ENCODE measurements at places on chromosomes 1 and 21.

DNA sequence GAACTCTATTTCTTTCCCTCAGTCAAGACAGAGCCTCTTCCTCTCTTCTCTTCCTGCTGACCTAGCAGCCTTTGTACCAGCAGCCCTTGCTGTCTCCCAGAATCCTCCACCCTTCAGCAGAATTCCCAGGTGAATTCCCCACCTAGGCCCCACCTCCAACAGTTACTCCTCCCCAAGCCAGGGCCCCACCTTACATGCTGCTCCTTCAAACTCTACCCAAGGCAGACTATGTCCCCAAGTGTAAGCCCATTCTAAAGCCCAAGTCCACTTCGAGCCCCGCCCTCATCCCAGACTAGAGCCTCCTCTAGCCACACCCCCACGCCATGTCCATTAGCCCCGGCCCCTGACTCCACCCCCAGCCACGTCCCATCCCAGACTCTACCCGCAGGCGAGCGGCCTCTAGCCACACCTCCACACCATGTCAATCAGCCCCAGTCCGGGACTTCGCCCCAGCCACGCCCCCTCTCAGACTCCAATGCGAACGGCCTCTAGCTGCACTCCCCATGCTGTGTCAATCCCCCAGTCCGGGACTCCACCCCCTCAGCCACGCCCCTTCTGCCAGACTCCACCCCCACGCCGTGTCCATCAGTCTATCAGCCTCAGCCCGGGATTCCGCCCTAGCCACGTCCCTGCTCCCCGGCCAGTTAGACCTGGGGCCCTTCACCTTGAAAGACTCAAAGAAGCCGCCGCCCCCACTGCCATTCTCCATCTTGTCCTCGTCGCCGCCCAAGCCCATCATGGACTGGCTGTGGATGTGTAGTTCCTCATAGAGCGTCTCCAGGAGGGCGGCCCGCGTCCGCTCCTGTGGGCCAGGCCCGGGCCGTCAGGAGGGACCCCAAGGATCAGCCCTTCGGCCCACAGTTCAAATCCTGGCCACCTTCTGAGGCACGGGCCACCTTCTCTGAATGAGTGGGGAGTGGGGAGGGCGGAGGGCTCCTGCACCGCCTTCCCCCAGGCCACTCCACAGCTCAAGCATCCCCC, 61.3 kb downstream of the RAP1GAP start:
- DNase-seq, result no peak

DNA sequence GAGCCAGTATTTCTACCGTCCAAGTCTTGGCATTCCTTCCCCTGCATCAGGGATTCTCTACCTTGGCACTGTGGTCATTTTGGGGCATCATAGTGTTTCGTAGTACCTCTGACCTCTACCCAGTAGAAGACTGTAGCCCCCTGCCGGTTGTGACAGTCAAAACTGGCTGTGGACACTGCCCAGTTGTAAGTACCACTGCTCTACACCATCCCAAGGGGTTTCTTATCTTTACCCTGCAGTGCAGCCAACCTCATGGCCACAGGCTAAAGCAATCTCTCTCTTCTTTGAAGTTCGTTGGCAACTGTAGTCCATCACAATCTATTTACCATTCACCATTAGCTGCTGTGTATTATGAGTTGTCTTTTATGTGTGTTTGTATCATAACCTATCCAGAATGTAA, 29.3 kb upstream of the ERO1B start:
- DNase-seq, result no peak

DNA sequence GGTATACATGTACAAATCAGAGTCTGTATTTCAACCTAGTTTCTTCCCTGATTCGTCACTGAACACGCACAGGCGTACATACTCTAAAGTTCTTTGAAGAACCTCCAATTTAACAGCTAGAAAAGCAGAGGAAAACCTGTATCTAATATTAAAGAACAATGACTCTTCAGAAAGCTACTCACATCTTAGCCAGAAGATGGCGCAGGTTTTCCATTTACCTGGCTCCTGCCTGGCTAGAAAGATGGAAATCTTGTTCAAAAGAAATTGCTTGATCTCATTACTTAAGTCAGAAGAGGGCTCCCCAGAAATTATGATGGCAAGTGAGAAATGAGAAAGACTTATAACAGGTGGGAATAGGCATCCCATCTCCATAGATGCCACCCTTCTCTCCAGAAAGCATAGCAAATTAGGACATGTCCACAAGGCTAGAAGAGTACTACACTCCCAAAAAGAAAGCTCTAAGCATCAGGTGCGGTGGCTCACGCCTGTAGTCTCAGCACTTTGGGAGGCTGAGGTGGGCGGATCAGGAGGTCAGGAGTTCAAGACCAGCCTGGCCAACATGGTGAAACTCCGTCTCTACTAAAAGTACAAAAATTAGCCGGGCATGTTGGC, 19.0 kb upstream of the L1TD1 start:
- peak; percentile 35 for DNase-seq

DNA sequence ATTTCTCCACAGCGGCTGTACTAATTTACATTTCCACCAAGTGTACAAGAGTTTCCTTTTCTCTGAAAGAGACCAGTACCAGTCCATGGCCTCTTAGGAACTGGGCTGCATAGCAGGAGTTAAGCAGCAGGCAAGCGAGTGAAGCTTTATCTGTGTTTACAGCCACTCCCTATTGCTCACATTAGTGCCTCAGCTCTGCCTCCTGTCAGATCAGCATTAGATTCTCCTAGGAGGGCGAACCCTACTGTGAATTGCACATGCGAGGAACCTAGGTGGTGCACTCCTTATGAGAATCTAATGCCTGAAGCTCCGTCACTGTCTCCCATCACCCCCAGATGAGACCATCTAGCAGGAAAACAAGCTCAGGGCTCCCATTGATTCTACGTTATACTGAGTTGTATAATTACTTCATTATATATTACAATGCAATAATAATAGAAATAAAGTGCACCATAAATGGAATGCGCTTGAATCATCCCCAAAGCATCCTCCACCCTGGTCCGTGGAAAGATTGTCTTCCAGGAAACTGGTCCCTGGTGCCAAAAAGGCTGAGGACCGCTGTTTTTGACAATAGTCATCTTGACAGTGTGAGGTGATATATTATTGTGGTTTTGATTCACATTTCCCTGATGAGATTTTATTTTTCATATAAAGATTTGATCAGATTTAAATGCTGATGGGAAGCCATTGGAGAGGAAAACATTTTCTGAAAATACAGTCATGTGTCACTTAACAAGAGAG, 45.5 kb upstream of the MRPS6 start:
- no peak for DNase-seq

GRCh38 chr1:39395357-39395831, 96.0 kb upstream of the BMP8A start:
- DNase-seq, result no peak

- DNase-seq, result no peak
Observed at GRCh38 chr1:114033216-114033706, 54.0 kb downstream of the OLFML3 start.
